GM23248 (cell line): ENCODE measurements at places on chromosomes 6 and 20. TPM values are rescaled to one million over a fixed set of nuclear protein-coding genes. Genes with fewer than 3 reads are reported as not detected.

Gene CST5
- total RNA-seq, result not detected in 2 replicates

Gene HLA-DQA2
- not detected in 2 replicates for total RNA-seq

Gene HLA-DRB5
- total RNA-seq, result not detected in 2 replicates

Gene BPIFA1
- total RNA-seq, result not detected in 2 replicates

Gene MYLK2
- 0.63 TPM in 1 of 2 replicates, not detected in the other for total RNA-seq
